GM19239 (cell line): ENCODE measurements at places on chromosomes 2 and 18.

GRCh38 chr18:62914871-62915392, 199.6 kb downstream of the PHLPP1 start:
- no peak for DNase-seq

DNA sequence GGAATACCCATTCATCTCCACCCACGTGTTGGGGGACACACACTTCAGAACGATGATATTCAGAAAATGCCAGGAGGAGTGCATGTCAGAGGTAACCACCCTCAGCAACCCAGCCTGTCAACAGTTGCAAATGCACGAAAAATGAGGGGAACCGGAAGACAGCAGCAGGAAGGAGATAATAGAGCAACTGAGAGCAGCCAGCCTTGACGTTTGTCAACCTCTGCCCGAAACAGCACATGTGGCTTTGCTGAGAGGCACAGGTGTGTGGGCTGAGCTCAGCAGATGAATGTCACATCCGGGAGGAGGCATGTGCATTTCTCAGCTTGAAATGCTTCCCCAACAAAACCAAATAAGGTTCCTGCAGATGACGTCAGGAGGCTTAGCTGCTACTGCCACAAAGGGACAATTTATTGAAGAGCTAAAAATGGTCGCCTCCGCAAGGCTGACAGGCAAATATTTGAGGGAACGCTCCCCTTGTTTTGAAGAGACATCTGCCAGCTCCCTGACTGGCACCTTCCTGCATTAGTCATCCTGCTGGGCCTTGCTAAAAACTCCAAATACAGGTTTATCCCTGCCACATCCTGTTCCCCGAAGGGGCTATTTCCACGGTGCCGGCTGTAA, 419.0 kb downstream of the NBAS start:
- DNase-seq, result peak; percentile 82

DNA sequence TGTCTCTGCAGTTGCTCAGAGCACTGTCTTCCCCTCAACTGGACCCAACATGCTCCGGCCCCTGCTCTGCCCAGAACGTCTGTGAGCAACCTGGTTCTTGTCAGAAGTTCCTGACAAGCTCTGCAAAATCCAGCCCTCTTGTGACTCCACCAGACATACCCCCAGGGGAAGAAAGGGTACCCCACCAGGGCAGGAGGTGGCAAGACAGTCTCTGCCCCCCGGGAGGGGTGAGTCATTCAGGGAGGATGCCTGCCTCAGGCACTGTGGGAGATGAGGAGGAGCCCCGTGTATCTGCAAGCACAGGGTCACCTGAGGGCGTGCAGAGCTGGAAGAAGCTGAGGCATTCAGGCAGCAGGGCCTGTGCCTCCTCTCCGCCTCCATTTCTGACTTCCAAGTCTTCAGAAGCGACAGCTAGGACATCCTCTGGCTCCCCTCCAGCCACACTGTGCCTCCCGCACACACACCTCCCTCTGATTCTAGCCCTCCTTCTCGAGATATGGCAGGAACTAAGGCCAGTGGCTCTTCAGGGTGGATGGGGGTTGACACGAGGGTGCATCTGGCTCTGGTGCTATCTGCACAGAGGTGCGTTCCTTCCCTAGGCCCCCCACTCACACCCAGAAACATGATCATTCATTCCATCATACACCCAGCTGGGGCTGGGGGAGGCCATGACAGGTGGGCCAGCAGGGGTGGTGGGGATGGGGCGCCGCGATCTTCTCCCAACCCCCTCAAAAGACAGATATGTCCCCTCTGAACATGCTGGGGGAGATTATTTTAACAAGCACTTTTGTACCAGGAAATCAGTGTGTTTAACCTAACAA, 222.2 kb downstream of the CYP26B1 start:
- no peak for DNase-seq

DNA sequence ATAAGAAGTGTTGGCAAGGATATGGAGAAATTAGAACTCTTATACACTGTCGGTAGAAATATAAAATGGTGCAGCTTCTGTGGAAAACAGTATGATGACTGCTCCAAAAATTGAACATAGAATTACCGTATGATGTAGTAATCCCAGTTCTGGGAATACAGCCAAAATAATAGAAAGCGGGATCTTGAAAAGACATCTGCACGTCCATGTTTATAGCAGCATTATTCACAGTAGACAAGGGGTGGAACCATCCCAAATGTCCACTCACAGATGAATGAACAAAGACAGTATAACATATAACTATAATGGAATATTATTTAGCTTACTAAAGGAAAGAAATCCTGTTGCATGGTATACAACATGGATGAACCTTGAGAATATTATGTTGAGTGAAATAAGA, 257.7 kb downstream of the TDRD15 start:
- DNase-seq, result no peak

GRCh38 chr18:37691162-37691561, 125.6 kb upstream of the CELF4 start:
- no peak for DNase-seq

- DNase-seq, result no peak
These were observed 23.9 kb downstream of the CALCRL start for GRCh38 chr2:187424146-187424545.
